ENCODE measurements at places on chromosomes 7 and 10.

DNA sequence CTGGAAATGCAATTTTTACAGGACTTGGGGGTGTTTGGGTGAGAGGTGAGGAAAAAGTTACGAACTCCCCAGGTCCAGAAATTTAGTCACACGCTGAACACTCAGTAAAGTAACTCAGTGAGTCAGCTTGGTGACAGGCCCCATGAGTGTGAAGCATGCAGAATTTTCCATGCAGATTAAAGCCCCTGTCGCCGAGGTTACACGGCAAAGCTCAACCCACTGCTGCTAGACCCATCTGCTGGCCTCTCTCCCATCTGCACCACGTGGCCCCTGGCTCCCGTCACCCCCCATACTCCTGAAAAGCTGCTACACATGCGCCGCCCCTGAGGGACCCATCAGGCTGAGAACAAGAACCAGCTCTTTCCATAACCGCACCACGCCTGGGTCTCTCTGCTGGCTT, 7.0 kb upstream of the MMP21 start:
- DNase-seq: peak; percentile 80

GRCh38 chr10:103617602-103618385, 124.3 kb downstream of the NEURL1 start:
- no peak for DNase-seq

- no peak for DNase-seq
Observed at GRCh38 chr7:4621396-4621795, 60.7 kb upstream of the FOXK1 start.

DNA sequence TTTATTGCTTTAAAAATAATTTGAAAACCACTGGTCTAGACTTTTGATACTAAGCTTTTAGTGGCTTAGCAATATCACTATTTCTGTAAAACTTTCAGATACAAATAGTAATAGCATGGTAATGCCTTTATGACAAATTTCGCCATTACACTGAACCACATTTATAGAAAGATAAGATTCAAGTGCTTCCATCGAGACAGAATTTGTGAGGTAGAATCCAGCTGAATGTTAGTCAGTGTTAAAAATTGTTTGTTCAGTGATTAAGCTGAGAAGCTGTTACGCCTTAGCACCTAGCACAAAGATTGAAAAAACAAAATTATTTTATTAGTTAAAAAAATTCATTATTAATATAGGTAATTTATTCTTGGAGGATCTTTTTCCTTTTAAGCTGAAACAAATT, 36.5 kb downstream of the GNAT3 start:
- no peak for DNase-seq

DNA sequence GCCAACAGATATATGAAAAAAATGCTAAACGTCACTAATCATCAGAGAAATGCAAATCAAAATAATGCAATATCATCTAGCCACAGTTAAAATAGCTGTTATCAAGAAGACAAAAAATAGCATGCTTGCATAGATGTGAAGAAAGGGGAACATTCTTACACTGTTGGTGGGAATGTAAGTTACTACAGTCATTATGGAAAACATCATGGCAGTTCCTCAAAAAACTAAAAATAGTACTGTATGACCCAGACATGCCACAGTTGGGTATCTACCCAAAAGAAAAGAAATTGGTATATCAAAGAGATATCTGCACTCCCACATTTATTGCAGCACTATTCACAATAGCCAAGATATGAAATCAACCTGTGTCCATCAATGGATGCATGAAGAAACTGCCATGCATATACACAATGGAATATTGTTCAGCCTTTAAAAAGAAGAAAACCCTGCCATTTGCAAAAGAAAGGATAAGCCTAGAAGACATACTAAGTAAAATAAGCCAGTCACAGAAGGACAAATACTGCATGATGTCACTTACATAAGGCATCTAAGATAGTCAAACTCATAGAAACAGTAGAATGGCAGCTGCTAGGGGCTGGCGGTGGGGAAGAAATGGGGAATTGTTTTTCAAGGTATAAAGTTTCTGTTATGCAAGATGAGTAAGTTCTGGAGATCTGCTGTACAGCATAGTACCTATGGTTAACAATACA, 107.0 kb downstream of the PTPN20 start:
- DNase-seq: no peak

DNA sequence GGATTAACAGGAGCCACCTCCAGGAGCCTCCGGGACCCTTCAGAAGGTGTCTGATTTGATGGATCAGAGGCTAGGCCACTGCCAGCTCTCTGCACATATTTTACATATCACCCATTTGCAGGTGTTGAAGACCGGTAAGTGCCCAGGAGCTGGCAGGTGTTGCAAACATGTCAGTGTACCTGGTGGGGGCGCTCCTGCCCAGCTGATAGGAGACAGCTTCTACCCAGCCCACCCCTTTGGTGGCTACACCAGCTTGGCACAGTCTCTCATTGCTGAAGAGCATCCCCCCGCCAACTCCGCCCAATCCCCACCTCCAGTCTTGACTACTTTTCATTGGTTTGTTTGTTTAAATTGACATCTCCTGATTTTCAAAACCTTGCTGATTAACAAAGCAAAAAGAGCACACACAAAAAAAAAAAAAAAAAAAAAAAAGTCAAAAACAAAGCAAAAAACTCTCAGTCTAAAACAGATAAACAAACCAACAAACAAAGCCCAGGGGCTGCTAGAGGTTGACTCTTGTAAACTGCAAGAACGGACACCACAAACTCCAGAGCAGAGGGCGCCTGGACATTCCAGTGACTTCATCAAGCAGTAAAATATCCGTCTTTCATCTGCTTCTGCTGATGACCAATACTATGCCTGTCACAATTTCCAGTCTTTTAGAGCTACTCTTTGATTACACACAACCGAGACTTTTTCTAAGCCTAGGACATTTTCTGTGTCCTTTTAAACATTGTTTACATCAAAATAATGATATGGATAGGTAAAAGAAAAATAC, 275.3 kb downstream of the NRG3 start:
- peak; percentile 83 for DNase-seq

DNA sequence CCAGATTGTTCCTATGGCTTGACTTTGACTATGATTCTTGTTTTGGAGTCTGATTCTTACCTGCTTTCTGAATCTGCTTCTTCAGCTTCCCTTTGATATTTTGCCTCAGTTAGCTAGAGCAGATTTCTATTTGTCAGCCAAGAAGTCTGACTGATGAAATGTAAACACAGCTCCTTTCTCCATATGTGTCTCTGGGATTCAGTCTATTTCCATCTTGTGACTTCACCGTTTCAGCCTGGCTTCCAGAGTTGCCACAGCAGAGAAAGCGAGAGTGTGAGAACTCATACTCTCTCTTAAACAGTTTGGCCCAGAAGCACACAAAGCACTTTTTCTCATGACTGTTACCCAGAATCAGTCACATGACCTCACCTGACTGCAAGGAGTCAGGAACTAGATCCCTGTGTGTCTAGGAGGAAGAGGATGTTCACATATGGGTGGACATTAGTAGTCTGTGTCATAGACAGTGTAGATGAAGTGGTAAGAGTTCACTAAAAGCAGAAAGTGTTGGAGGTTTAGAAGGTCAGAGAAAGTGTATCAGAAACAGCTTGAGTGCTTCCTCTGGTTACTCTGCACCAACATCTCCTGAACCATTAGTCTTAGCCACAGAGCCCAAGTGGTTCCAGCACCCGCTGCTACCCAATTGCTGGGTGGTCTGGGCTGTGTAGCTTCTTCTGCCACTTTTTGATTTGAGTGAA, 103.4 kb upstream of the CDK6 start:
- no peak for DNase-seq

DNA sequence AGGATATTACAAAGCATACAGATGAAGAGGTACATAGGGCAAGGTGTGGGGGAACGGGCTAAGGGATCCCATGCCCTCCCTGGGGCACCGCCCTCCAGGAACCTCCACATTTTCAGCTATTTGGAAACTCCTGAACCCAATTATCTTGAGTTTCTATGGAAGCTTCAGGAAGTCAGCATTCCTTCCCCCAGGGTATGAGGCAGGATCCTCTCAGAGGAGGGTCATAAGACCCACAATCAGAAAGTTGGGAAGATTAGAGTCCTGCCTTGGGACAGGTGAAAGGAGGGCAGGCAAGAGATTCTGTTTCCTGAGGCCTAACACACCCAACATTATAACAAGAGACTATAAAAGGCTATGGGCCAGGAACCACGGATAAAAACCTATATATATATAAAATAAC, 98.0 kb downstream of the RALA start:
- DNase-seq: peak; percentile 14

GRCh38 chr7:4227105-4228010, 454.7 kb upstream of the FOXK1 start:
- DNase-seq: peak; percentile 20

GRCh38 chr7:132225216-132226030, 350.8 kb downstream of the PLXNA4 start:
- DNase-seq: peak; percentile 90

DNA sequence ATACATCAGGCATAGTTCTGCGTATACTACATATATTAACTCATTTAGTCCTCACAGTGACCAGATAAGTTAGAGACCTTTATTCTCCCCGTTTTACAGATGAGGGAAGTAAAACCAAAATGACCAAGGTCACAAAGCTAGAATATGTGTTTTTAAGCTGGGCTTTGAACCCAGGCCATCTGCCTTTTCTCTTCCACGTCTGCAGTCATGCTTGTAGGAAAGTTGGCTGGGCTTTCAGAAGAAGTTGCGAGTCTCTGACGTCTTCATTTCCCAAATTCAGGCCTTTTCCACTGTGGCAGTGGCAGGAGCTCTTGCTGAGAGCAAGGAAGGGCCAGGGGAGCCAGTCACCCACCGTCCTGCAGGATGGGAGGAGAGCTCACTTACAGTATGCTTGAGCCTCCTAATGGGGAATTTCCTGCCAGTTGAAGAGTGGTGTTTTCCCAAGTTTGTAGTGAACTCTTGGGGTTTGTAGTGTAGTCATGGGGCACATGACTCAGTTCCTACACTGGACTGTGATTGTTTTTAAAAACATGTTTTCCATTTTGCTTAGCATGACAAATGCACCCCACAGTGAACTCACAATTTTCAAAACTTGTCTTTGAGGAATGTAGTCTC, 34.2 kb downstream of the CYP17A1 start:
- no peak for DNase-seq

GRCh38 chr10:48608279-48608681, 3.4 kb upstream of the ARHGAP22 start:
- DNase-seq: peak; percentile 58

GRCh38 chr7:100563809-100564400, 9.8 kb downstream of the SAP25 start:
- DNase-seq: peak; percentile 79

GRCh38 chr7:73585196-73585595, 6.8 kb upstream of the TBL2 start:
- no peak for DNase-seq

GRCh38 chr7:143043391-143043790, 8.8 kb upstream of the OR6V1 start:
- no peak for DNase-seq

DNA sequence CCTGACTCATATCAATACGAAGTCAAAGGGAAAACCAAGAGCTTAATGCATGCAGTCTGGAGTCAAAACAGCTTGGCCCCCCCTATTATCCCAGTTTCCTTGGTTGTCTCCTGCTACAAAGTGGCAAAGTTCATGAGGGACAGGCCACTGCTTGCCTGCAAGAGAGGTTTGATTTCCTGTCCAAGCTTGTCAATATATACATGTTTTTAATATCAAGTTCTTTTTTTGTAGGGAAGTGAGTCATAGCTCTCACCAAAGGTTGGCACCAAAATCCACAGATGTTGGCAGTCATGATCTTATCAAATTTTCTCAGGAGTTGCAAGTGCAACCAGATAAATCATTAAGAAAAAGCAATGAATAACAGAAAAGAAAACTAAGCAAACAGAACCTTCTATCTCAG, 176.8 kb downstream of the COBL start:
- no peak for DNase-seq

DNA sequence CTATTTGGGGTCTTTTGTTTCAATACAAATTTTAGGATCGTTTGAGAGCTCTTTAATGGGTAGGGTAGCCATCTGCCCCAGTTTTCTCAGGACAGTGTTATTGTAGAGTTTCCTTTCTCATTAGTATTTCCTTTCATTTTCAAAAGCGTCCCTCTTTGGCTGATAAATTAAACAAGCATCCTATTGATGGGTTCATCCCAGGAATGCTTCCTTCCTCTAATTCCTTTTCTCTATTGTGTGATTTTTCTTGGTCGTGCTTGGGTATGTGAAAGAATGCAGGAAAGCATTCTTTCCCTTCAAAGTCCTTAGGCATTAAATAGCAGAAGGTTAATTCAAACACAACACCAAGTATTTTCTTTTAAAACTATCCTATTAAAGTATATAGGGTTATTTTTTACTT, 14.0 kb downstream of the SLC13A1 start:
- no peak for DNase-seq

DNA sequence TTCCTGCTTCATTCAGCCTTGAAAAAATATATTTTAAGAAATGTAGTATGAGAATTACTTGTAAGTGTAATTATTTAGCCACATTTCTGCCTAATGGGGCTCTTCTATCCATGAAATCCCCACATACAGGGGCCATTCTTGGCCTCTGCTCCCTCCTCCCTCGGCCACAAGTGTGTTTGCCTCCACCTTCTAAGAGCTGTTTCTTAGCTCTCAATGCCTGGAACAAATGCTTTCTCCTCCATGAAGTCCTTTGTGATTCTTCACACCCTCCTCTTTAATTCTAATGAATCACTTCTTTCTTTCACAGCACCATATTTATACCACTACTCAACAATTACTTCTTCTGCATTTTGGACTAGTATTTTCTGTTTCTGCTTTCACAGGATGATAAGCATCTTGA, 88.8 kb upstream of the BET1 start:
- no peak for DNase-seq

All from NCI-H82 (cell line).